Omental fat pad (tissue), 4 donors: ENCODE measurements at places on chromosomes 7 and 10.

DNA sequence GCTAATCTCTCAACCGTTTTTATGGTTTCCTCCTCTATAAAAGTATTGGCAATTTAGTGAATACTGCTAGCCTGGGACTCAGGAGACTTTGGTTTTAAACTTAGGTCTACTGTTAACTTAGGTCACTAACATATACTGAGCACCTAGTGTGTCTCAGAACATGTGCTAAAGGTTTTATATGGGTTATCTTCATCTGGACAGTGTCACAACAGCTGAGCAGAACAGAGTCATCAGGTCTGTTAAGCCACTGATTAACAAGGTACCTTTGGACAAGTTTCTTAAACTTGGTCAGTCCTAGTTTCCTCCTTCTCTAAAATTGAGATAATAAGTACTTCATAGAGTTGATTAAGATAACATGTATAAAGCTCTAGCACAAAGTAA is 30.6 kb downstream of the NET1 start:
- no peak for DNase-seq

GRCh38 chr7:139560678-139561077 is 37.2 kb downstream of the CLEC2L start:
- DNase-seq = no peak

DNA sequence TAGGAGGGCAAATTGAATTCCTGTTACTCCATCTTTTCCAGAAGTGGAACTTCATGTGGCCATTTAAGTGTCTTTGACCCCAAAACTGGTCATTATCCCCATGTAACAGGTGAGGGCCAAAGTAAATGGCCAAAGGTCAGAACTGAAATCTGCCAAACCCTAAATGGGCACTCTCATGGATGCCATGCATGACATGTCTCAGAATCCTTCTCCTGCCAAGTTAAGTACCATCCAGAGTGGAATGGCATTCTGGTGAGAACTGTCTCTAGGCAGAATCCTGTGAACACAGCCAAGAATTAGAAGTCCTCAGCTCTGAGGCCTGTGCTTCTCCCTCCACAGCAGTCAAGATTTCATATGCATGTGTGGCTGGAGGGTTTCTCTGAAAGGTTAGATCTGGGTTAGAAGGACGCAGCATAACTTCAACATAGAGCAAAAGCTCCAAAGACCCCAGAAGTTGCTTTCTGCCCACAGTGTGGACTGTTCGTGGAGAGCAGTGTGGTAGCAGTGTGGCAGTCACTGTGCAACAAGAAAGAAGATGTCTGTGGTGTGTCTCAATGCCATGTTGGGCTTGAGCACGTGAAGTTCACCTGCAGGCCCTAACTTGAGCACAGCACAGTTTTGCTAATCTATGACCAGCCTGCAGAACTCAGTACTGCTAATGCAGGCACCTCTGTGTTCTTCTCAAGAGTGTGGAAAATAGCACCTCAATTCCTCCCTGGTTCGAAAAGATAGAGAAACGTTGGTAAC is 121.3 kb downstream of the ADCY1 start:
- no peak for DNase-seq

GRCh38 chr7:149442924-149443323 is 17.9 kb downstream of the ZNF777 start:
- DNase-seq = no peak

DNA sequence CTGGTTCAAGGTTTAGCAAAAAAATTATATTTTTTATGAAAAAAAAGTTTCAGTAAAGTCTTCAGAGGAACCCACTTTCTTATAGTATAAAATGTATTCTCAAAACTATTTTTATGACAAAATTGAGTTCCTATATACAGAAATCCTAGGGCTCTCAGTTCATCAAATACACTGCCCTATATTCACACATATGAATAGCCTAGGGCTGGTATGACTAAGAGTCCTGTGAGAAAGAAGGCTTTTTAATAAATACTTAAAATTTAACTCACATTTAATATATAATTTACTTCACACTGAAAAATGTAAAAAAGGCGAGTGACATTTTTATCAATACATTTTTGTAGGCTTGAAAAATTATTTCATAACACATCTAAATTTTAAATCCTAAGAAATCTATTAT is 16.6 kb downstream of the CHCHD3 start:
- DNase-seq = no peak

DNA sequence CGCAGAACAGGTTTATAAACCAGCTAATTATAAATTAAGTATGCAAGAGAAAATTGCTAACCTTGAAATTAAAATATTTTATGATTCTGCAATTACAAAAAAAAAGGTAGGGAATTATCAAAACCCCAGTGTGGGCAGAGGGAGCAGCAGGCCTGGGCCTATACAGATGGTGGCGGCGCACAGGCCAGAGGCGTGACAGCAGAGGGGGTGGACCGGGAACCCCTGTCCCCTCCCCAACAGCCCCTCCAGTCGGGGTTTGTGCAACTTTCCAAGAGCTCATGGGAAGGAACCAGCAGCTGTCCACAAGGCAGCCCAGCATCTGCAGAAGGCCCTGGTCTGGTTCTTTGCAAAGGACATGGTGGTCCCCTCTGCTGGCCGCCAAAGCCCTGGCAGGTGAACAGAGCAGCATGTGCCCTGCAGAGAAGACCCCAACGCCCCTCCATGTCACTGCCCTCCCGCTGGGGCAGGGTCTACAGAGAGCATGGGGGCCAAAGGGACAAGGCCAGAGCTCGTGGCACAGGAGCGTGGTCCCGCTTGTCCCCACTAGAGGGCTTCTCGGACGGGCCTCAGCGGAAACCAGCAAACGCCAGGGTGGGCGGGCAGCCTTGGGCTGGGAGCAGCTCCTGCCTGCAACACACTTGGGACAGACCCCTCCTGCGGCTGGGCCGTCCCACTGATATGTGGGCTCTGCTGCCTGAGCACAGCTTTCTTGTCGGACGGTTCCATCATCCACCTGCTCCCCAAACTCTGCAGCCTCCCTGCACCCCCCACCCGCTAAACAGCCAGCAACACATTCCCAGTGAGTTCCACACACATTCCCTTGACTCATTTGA is 75.1 kb downstream of the EBF3 start:
- DNase-seq = no peak

GRCh38 chr10:101043363-101043707 is 12.3 kb downstream of the SFXN3 start:
- no peak for DNase-seq

DNA sequence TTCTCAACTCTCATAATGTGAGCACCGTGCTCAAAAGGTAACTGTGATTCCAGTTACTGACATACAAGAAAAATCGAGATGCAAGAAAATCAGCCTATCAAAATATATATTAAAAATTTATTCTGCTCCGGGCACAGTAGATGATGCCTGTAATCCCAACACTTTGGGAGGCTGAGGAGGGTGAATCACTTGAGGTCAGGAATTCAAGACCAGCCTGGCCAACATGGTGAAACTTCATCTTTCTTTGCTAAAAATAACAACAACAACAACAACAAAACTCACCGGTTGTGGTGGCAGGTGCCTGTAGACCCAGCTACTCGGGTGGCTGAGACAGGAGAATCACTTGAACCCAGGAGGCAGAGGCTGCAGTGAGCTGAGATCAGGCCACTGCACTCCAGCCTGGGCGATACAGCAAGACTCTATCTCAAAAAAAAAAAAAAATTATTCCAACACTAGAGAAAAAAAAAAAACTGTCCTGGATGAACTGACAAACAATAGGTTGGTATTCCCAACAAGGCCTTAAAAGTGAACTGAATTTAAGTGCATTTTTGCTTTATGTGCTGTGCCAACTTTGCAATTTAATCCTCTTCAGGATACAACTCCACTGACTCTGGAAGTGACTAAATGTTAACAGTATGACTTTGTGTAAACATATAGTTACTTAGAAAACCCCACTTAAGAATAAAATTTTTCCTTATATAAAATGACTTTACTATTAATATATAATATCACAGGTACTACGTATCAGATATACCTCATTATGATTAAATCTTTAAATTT is 51.1 kb downstream of the JMJD1C start:
- no peak for DNase-seq

DNA sequence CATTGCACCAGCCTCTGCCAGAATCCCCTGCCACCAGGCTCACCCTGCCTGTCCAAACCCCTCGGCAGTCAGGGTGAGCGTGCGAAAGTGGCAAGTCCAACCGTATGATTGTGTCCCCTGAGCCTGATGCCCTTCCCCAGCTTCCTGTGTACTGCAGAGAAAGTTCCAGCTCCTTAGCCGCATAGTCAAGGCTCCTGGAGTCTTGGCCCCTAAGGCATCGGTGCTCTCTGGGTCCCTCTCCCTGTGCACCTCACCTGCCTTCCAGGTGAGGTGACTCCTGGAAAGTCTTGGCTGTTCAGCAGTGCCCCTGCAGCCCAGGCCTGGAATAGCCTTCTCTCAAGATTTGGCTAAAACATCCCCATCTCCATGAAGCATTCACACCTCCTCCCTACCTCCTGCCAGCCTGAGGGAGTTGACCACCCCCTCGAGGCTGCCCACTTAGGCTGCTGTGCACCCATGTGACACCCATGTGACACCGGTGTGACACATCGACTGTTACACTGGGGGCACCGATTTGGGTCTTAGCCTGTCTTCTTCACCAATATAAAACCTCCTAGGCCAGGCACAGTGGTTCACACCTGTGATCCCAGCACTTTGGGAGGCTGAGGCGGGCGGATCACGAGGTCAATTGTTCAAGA is 56.1 kb upstream of the ELN start:
- no peak for DNase-seq

DNA sequence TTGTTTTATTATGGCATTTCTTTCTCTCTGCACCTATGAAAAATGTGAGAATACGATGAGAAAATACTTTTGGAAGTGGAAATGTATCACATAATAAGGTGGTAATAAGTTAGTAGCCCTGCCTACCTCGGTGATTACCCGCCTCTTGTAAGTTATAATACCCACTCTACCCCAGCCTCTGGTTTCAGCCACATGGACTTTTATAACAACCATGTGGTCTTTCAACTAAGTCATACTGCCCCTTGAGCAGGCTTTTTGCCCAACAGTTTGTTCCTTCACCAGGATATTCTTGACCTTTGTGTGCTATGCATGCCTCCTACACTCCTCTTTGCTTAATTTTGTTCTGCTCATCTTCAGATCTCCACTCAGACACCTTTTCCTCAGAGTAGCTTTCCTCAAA is 470.6 kb upstream of the ZWINT start:
- DNase-seq = no peak

DNA sequence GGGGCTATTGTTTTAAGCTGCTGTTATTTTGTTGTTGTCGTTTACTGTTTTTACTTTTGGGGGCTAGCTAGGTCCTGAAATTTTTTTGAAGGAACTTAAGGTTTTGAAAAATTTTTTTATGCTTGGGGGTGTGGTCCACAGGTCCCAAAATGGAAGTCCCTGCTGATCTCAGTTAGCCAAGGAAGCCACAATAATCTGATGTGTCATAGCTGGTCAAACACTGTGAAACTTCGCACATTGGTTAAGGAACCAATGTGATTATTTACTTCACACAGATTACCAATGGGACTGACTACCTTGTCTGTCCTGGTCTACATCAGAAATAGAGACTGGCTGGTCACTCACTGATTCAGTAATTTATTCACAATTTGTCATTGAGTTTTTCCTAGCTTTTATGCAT is 29.5 kb upstream of the HYCC1 start:
- no peak for DNase-seq

DNA sequence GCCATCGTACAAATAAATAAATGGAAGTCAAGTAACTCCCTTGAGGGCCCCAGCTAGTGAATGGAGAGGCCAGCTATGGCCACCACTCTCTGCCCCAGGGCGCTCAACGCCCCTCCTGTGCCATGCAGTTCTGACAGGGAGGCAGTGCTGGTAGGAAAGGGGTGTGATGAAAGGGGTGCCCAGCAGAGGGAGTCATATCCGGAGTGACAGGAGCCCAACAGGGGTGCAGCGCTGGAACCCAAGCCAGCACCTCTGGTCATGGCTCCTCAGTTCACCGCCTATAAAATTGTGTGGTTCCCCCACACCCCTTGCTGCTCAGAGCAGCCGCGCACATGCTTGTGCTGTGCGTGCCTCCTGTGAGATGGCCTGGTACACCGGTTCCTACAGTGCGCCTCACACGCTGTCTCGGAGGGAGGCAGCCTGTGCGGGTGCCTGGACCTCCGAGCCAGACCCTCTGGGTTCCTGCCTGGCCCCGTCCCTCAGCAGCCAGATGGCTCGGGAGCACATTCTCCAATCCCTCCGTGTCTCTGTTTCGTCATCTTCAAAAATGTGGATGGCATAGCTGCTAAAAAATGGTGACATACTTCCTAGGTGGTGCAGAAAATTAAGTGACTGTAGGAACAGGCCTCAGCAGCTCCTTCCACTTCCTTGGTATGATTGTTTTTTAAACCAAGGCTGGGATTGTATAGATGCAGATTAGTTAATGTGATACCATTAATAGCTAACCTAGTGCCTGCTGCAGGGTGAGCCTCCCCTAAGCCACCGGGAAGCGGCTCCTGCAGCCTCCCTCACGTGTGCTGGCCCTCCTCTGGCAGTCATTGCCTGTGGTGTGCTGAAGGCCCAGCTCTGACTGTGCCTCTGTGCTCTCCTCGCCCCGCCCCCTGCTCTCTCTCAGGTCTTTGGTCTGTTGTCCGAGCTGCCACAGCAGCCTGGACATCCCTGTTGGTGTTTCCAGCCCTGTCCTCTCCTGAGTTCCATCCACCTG is 125.8 kb downstream of the EGFR start:
- DNase-seq = no peak

GRCh38 chr7:26916336-26916735 is 51.9 kb upstream of the SKAP2 start:
- DNase-seq = no peak

DNA sequence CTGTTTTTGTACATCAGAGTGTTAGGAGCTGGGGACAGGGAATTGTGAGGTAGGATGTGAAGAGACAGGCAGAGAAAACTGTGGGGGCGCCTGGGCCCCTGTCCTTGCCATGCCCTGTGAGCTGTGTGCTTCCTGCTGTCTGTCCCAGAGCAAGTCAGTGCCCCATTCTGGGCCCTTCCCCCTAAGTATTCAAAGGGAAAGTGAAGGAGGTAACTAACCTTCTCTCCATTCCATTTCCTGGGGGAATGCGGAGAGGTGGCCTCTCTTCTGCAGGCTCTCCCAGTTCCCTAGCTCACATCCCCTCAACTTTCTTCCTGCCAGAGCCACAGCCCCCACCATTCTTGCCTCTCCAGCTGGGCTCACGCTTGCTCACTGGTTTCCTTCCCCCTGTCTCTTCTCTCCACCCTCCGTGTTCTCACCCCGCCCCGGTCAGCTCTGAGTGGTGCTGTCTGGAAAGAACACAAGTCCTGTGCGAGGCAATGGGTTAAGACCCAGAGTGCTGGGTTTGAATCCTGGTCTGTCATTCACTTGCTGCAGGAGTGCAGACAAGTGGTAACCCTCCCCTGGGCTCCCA is 9.7 kb upstream of the VSIR start:
- no peak for DNase-seq

DNA sequence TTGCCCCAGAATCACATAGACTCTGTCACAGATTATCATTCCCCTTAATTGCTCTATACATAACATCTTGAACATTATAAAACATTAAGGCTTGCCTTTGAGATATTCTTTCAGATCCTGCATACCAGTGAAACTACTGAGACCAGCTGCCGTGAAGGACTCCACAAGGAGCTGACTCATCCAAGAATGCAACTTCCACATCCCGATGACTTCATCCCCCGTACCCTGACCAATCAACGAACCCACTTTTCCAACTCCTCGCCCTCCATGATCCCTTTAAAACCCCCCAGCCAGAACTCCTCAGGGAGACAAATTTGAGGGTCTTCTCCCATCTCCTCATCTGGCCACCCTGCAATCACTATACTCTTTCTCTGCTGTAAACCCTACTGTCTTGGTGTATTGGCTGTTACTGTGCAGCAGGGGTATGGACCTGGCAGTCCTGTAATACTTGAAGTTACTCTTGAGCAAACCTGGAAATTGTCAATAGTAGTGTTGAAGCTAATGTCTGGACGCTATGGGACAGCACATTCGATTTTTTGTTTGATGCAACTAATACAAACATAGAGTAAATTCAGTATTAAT is 49.8 kb downstream of the HTR5A start:
- DNase-seq = no peak
